ENCODE measurements at places on chromosomes 12 and 14.

DNA sequence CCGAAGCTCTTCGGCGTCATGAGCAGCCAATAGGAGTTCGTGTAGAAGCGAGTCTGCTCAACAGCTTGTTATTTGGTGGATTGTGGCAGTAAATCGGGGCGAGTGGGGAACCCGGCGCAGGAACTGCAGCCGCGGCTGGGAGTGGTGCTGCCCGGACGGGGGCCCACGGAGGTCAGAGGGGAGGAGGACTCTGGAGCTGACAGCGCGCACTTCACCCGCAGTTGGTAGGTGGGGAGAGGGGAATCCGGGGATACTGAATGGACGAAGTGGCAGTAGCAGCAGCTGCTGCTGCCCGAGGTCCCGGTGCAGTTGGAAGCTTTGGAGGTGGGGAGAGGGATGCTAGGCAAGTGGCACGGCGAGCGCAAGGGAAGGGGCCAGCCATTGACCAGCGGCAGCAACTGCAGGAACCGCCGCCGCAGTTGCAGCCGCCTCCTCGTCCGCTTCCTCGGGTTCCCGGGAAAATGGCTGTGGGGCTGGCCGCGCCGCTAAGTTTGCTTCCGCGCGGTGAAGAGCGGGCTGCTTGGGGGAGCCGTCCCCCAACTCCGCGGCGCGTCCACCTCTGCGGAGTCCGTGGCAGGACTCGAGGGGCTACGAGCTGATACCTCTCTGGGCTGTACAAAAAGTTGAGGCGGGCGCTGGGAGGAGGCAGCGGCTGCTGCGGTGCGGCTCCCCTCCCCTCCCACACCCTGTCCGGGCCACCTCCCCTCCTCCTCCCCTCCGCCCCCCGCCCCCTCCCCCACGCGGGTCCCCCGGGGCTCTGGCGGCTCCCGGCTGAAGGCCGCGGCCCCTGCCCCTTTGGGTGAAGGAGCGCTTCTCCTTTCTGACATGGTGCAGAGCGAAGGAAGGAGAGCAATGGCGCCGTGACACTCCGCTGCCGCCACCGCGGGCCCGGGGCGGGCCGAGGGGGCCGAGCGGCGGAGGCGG lies at the start of gene ARID4A:
ARID4A (plus strand) TSS at position 79 of the 924 bp plus-strand sequence. CDS start 1,300 bp downstream, outside the sequence.
- no peaks in the 10 kb centered on the region for H3K27me3 ChIP-seq
- no peak within 1 kb of the TSS for H3K27ac ChIP-seq
- peak; percentile 67 for DNase-seq
- H3K4me3 ChIP-seq = peak within 1 kb of the TSS; percentile 97
- peaks cover 28% of the 10 kb centered on the region for H3K4me1 ChIP-seq

- no peaks in the 10 kb centered on the region for H3K27me3 ChIP-seq
- H3K36me3 ChIP-seq = no peaks in the 10 kb centered on the region
- DNase-seq = no peak
- H3K27ac ChIP-seq = no peak overlapping the region
- H3K4me3 ChIP-seq = no peak overlapping the region
- no peaks in the 10 kb centered on the region for H3K4me1 ChIP-seq
Observed at GRCh38 chr14:56194042-56194441, 75.8 kb downstream of the PELI2 start.

DNA sequence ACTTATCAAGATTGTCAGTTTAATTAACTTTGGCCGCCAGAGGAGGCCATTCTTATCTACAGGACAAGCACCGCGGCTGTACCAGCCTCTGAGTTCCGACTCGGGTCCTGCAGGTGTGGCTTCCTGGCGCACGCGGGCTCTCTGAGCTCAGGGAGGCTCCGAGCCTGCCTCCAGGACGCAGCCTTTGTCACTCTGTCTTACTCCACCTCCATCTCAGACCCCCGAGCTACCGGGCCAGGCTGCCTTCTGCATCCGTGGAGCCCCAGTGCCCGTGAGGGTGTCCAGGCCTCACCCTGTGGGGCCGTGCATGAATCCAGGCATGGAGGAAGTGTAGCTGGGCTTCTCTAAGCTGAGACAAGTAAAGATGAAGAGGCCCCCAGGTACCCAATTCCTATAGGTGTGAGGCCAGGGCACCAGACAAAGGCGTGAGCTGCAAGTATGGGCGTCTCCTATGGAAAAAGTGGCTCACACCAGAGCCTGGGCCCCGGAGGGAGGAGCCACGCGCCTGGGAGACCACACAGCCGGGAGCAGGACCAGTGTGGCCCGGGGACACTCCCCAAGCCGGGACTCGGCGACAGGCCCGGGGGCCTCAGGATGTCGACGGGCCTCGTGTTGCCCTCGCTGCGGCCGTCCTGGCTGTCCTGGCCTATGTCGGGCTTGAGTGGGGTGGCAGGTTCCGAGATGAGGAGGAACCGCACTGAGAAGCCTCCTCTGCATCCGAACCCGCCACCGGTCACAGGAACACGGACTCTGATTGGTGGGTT lies 42.8 kb downstream of the NOC4L start:
- H3K4me1 ChIP-seq = peaks cover 8% of the 10 kb centered on the region
- no peak overlapping the region for H3K27ac ChIP-seq
- no peak for DNase-seq
- peaks cover 90% of the 10 kb centered on the region for H3K27me3 ChIP-seq

DNA sequence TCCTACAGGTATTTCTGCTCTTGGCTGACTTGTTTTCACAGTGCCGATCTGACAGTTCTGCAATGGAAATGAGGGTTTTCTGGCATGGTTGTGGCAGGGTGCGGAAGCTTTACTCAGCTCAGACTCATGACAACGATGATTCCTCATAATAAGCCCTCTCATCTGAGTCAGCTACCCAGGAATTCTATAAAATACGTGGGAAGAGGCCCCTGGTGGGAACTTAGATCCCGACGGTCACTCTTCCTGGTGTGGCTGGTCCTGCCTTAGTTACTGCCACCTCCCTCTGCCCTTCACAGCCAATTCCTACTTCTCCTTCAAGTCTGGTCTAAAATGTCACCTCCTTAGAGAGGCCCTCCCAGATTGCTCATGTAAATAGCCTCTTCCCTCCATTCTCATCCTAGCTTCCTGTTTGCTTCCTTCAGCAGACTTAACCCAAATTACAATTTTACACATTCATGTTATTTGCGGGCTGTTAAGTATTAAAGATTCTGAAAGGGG lies 104.2 kb upstream of the MAP1LC3B2 start:
- no peaks in the 10 kb centered on the region for H3K27me3 ChIP-seq
- H3K4me3 ChIP-seq = peak overlapping the region; percentile 39
- H3K36me3 ChIP-seq = no peaks in the 10 kb centered on the region

DNA sequence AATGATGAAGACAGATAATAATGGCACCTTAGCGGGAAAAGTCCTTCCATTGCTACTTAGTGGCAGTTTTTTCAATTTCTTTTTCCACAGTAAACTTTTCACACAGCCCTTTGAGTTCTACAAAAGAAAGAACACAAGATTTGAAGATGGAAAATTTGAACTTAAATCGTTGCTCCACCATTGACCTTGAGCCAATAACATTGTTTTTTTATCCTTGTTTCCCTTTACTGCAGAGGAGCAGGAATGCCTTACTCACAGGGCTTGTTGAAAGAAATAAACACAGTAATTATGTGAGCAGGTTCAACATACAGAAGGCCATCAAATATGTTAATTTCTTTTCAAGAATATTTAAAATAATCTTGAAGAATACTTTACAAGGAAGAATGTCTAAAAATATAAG lies 181.5 kb upstream of the KRR1 start:
- no peaks in the 10 kb centered on the region for H3K27me3 ChIP-seq
- no peaks in the 10 kb centered on the region for H3K4me1 ChIP-seq
- H3K36me3 ChIP-seq = no peaks in the 10 kb centered on the region

DNA sequence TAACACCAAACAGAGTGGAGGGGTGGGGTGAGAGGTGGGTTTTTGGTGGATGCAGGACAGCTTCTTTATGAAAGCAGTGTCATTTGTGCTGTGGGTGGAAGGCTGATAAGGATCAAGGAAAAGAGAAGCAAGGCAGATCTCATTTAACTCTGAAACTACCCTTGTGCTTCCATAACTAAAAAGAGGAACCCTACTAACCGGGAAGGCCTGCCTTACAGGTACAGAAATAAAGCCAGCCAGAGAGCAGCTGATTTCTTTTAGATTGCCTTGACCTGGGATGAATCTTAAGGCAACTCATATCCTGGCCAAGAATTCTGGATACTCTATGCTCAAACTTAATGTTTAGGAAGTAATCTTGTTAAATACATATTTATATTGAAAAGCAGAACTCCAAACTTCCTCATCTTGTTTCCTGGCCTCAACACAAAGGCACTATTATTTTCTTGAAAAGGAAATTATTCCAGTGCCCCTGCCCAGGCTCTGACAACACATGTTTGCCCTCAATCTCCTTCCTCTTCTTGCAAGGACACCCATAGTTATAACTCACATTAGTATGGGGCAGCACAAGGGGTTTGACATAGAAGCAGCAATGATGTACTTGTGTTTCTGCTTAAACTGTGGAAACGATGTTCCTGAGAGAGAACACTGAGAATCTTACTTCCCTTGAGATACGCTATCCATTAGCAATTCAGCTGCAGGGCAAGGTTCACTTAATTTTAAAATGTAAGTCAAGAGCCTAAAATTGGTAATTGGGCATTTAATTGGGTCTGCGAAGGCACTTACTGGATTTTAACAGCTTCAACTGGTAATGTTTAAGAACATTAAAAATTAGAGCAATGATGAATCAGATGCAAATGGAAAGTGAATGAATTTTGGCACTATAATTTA lies 173.7 kb downstream of the STXBP6 start:
- H3K27ac ChIP-seq = peak overlapping the region; percentile 31
- DNase-seq = no peak
- H3K36me3 ChIP-seq = no peaks in the 10 kb centered on the region
- H3K4me1 ChIP-seq = peaks cover 9% of the 10 kb centered on the region

- H3K27ac ChIP-seq = no peak overlapping the region
- H3K4me1 ChIP-seq = no peaks in the 10 kb centered on the region
- no peak for DNase-seq
- no peaks in the 10 kb centered on the region for H3K36me3 ChIP-seq
Observed at GRCh38 chr14:73264080-73264884, 27.0 kb downstream of the PAPLN start.

- no peak overlapping the region for H3K4me3 ChIP-seq
- no peaks in the 10 kb centered on the region for H3K36me3 ChIP-seq
- H3K27ac ChIP-seq = no peak overlapping the region
- no peak for DNase-seq
- H3K4me1 ChIP-seq = no peaks in the 10 kb centered on the region
Observed at GRCh38 chr12:130576371-130576816, 139.7 kb downstream of the RIMBP2 start.

GRCh38 chr12:95151406-95151805 lies 65.9 kb downstream of the FGD6 start:
- H3K36me3 ChIP-seq = peaks cover under 1% of the 10 kb centered on the region
- no peaks in the 10 kb centered on the region for H3K27me3 ChIP-seq
- H3K4me1 ChIP-seq = peaks cover 21% of the 10 kb centered on the region
- peak overlapping the region; percentile 26 for H3K27ac ChIP-seq
- no peak overlapping the region for H3K4me3 ChIP-seq

GRCh38 chr14:26163761-26164160 lies 434.1 kb downstream of the NOVA1 start:
- peaks cover 11% of the 10 kb centered on the region for H3K27me3 ChIP-seq
- no peaks in the 10 kb centered on the region for H3K36me3 ChIP-seq
- H3K4me3 ChIP-seq = no peak overlapping the region

DNA sequence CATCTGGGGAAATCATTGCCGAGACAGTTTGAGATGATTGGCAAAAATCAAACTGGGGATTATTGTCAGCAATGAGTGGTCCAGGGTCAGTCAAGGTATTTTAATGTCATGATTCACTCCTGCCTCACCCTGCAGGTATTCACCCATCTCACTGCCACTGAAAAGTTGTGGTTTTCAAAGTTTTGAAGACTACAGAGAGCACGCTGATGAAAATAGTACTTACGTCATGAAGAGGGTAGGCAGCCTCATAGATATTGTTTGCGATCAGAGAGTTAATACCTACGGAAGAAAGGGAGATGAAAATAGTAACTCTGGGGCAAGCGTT lies 138.0 kb downstream of the ANO2 start:
- H3K27ac ChIP-seq = no peak overlapping the region
- peaks cover 32% of the 10 kb centered on the region for H3K27me3 ChIP-seq
- H3K4me1 ChIP-seq = peaks cover 4% of the 10 kb centered on the region
- no peak for DNase-seq
- no peaks in the 10 kb centered on the region for H3K36me3 ChIP-seq

GRCh38 chr12:80157645-80158044 lies 58.3 kb downstream of the OTOGL start:
- H3K27ac ChIP-seq = no peak overlapping the region
- H3K4me1 ChIP-seq = no peaks in the 10 kb centered on the region
- no peak overlapping the region for H3K4me3 ChIP-seq
- H3K36me3 ChIP-seq = peaks cover 3% of the 10 kb centered on the region
- DNase-seq = no peak

DNA sequence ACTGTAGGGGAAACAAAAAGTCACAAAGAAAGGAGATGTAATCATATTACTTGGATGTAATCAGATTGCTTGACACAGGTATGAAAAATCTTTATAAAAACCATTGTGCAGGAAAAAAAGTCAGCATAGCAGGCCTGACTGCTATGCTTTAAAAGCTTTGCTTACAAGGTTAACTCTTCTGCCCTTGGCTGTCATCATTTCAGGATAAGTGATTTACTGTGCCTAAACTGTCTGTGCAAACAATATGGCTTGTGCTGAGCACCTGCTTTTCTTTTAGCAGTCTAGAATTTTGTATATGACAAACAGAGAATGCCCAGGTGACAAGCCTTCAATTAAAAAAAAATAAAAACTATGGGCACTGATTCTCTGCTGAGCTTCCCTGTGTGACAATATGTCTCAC lies 63.8 kb upstream of the PLEKHG7 start:
- no peak for DNase-seq
- peaks cover 16% of the 10 kb centered on the region for H3K4me1 ChIP-seq
- H3K36me3 ChIP-seq = no peaks in the 10 kb centered on the region

DNA sequence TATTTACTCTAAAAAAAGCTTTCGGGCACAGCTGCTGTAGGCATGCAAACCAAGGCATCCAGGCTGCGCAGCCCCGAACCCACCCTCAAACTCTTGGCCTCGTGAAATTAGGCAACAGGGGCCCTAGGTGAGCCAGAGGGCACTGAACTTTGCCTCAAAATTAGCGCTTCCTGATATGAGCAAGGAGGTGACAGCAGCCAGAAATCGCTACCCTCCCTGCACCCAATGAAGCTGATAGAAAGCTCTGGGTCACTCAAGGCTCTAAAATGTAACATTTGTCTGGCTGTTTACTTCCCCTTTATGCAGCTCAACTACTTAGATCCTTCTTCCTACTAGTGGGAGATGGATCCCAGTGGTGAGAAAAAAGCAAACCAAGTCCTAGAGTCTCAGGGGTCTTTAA lies 61.8 kb downstream of the PITPNM2 start:
- DNase-seq = no peak
- no peak overlapping the region for H3K4me3 ChIP-seq
- H3K27ac ChIP-seq = no peak overlapping the region
- peaks cover 2% of the 10 kb centered on the region for H3K4me1 ChIP-seq
- H3K36me3 ChIP-seq = no peaks in the 10 kb centered on the region

DNA sequence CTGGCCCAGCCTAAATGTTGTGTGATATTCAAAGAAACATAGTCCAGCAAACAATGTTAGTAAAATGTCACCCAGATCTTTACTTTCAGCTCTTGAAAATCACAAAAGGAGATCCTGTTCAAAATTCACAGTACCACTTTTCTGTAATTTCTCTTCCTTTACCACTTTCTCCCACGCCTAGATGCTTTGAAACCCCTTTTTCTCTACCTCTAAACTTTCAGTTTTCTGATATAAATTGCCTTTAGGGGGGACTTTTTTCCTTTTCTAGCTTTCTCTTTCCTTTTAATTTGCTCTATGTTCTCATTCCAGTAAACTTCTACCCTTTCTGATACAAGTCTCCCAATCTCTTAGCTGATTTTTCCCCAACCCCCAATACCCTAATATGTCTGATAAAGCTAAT lies 101.8 kb downstream of the LMO3 start:
- H3K27me3 ChIP-seq = no peaks in the 10 kb centered on the region
- H3K27ac ChIP-seq = no peak overlapping the region
- H3K4me3 ChIP-seq = no peak overlapping the region
- H3K4me1 ChIP-seq = no peaks in the 10 kb centered on the region

- H3K27ac ChIP-seq = peak overlapping the region; percentile 43
- H3K27me3 ChIP-seq = no peaks in the 10 kb centered on the region
- no peaks in the 10 kb centered on the region for H3K36me3 ChIP-seq
- H3K4me3 ChIP-seq = no peak overlapping the region
Observed at GRCh38 chr14:104872469-104873341, 7.6 kb downstream of the CEP170B start.
